Substantia nigra (tissue), 51 donors: ENCODE measurements at places on chromosomes 11 and 22.

DNA sequence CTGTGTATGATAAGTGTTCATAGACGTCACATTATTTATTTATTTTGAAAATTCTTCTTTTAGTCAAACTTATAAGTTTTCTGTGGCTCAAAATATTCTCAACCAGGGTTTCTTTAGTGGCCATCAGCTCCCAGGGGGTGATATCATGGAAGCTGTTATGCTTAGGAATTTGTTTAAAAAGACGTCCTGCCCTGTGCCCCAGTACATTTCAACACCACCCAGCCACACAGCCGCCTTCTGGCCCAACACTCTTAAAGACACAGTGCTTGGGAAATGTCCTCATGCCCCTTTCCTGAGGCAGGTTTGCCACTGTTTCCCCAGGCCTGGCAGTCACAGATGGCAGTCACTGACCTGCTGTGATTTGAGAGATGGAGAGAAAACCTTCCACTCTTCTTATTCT lies 19.9 kb downstream of the TSKU start:
- DNase-seq = no peak

DNA sequence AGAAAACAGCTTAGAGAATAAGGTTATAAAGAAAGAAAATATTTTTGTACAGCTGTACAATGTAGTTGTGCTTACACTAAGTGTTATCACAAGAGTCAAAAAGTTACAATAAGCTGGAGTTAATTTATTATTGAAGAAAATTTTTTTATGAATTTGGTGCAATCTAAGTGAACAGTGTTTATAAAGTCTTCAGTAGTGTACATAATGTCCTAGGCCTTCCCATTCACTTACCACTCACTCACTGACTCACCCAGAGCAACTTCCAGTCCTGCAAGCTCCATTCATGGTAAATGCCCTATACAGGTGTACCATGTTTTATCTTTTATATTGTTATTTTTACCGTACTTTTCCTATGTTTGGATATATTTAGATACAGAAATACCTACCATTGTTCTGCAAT lies 34.7 kb downstream of the GDPD4 start:
- no peak for DNase-seq

- no peak for DNase-seq
These were observed 76.3 kb upstream of the TP53AIP1 start for GRCh38 chr11:129018991-129019390.

GRCh38 chr11:2777871-2778629 lies 78.3 kb upstream of the KCNQ1OT1 start:
- no peak for DNase-seq

DNA sequence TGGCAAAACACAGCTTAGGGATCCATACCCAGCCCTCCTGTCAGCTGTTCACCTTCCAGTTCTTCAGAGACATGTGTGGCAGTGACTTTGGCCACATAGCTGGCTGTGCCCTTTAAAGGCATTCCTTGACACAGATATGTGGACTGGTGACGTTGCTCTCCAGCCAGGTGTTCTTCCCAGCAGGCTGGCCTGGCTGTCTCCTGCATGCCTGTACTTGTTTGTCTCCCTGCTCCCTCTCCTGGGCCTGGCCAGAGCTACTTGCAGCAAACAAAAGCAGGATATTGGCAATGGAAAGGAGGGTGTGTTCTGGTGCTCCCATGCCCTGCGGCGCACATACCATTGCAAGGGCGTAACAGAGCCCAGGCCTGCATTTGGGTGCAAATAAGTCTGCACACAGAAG lies 38.3 kb downstream of the PIK3IP1 start:
- DNase-seq = no peak

DNA sequence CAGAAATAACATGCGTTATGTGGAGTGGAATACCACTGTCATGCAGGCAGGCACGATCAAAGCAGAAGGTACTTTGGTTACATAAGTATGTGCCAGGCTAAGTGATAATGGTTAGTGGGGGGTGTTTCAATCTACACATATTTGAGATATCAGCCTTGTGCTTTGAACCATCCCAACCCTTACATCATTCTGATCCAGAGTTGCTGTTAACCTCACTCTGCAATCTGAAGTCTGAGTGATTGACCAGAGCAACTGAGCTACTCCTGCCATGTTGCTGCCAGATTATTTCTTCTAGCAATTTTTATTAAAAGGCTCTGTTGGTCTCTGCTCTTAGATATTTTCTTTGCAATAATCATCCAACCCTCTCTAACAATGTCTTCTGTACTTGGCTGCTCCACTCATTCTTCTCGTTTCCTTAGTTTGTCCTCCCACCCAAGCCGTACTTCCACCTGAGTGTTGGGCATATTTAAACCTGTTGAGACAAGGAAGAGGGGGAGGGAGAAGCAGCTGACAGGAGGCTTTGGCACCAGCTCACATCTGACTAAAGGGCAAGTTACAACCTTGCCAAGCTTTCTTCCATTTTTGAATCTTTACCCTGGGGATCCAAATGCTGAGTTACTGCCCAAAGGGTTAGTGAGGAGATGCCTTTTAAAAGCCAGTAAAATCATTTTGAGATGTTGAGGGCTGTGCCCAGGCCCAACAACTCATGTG lies 114.1 kb upstream of the SESN3 start:
- no peak for DNase-seq

DNA sequence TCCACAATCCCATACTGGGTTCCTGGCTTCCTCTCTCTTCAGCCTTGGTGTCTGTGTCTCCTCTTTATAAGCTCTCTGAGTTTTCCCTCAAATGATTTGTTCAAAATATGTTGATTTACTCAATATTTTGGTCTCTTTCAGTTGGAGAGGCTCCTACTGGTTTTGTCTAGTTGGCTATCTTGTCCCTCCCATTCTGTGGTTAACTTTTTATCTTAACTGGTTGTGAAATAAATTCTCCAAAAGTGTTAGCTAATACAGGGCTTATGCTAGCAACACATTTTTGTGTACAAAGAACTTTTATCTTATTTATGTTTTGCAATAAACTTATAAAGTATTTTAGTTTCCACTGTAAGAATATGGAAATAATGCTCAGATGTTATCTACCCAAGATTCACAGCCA lies 200.9 kb downstream of the AASDHPPT start:
- DNase-seq = no peak

GRCh38 chr11:81007046-81007445 lies 1566.2 kb upstream of the TENM4 start:
- DNase-seq = no peak

- DNase-seq = no peak
These were observed 154.5 kb upstream of the BLID start for GRCh38 chr11:122270535-122270934.

GRCh38 chr11:15189641-15190365 lies 75.1 kb downstream of the INSC start:
- no peak for DNase-seq
